Bone marrow (tissue), 2 donors: ENCODE measurements at places on chromosomes 12 and 14.

- no peak for DNase-seq
These were observed at the start of gene CCDC85C for GRCh38 chr14:99603471-99604277. Gene CCDC85C, minus strand, starts transcription at chr14:99604207. Its CDS starts 248 bp downstream, at chr14:99603959.

DNA sequence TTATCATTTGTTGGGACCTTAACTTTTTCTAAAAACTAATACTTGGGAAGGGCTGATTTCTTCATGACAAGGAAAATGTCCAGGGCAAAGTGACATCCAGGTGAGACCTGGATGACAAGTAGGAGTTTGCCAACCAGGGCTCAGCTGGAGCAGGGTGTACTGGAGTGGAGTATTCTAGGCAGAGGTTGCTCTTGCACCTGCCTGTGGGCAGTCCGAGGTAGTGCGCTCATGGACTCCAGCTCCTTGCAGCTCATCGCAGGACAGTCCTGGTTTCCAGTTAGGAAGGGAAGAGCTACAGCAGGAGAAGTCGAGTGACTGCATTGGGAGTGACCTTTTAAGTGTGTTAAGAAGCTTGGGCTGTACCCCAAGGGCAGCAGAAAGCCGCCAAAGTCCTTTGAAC is 175.9 kb downstream of the PELI2 start:
- DNase-seq = no peak

DNA sequence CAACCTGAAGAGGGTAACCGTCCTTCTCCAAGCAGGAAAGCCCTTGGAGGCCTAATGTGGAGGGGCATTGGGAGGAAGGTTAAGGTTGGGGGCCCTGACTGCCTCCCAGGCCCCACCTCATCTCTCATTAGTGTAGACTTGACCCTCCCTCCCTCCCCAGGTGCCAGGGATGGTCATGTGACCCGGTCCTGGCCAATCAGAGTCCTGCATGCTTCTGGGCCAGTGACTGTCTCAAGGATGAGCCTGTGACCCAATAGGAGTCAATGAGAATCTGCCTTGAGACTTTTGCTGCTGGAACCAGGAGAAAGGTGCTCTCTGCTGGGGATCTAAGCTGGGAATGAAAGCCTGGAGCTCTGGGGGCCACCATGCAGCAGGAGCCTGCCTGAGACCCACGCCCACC is 70.8 kb downstream of the NCOR2 start:
- no peak for DNase-seq

DNA sequence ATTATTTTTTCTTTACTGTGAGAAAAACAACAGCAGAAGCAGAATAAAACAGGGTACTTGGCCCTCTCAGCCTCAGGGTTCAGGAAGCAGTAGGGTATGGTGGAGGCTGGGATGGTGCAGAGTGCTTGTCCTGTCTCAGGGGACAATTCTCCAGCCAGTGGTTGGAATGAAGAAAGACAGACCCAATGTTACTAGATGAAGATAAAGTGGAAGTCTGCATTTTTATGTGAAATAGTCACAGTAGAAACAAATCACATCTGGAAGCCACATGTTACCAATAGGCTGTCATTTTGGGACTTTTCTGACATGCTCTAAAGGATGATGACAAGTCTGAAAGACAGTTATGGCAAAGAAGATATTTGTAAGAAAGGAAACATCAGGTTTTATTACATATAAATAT is 32.3 kb downstream of the PROX2 start:
- DNase-seq = no peak

GRCh38 chr12:118541934-118542333 is 165.6 kb downstream of the SUDS3 start:
- DNase-seq = no peak

DNA sequence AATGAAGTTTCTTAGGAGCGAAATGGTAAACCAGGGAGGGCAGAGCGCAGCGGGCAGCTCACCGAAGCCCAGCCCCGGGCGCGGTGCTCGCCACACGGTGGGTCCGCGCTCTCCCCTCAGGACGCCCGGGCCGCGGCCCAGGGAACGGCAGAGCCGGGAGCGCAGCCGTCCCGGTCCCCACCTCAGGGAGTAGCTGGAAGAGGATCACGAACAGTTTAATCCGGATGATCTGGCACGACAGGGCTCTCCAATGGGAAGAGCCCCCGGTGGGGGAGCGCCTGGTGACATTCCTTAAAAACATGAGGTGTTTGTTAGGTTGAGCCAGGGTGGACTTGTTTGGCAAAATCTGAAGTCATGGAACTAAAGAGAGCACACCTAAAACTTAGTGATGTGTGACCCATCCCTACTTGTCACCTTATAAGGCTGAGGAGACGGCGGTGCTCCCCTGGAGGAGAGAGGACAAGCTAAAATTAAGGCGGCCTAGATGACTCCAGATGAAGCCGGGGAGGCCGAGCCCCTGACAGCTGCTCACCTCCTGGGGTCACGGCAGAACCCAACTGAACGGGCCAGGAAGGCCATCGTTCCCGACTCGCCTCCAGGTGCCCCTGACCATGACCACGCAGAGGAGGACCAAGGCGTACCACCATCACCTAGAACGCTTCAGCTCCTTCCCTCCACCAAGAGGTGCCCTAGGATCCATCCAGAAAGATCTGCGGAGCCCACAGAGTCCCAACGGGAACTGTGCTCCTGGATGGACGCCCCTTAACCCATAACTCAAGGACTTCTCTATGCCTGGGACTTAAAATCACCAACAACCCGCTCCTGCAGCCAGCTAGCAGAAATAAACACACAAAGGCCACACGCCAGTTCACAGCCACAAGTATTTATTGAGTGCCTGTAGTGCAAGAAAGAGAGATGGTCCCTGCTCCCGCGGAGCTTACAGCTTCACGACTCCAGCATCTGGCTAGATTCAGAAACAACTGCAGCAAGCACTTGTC is 866 bp upstream of the PITPNM2 start:
- no peak for DNase-seq

- DNase-seq = no peak
These were observed 182.7 kb downstream of the KICS2 start for GRCh38 chr12:64039281-64039871.

DNA sequence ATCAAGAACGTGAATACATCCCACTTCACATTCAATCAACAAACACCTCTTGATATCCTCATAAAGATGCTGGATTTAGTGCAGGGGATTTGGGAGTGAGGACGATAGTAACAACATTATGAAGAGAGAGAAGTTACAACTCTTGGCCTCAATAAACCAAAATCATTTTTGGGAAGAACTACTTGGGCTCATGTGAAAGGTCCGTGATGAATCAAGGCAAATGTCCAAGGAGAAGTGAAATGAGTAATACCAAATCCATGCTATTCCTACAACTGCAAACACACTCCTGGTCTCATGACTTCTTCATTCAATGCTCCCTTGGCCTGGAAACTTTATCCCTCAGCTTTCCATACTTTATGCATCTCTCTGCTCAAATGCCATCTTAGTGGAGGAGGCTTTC is 162.0 kb upstream of the LMNTD1 start:
- no peak for DNase-seq

DNA sequence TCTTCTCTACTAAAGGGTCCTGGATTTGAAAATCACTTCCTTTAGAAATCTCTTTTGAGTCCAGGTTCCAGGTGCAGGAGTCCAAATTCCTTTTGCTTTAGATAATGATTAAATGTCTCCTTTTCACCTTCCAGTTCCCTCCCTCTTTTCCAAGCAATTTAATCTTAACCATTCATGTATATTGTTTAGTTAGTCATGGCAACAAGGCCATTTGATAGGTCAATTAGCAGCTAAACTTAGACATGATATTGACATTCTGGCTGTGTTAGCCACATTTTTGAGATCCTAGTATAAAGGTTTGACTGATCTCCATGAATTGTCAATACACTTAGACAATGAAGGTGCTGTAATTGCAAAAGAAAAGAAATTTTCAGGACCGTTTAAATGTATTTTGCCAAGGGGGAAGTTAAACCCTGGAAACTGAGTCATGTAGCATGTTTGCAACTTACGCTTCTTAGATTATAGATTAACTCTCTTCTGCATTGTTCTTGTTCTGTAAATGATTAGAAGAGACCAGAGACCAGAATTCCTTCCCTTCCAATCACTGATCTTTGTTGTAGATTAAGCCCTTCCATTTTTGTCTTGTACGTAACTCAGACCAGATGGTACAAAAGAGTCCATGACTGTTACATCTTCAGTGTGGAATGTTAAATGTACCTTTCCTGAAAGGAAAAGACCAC is 12.4 kb upstream of the C12orf75 start:
- DNase-seq = no peak

DNA sequence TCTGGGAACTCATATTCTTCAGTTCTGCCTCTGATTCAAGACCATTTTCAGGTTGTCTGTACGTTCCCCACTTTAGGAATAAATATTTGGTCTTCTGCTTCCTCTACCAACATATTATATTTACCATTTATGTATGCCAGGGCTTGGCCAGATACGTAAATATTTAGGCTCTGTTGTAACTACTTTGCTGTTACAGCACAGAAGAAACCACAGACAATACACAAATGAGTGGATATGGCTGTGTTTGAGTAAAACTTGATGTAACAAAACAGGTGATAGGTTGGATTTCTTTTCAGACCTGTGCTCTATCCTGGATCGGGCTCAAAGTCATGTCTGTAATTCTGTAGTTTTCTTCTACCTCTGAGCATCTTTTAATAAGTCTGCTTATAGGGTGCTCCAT is 37.5 kb downstream of the RAP1B start:
- no peak for DNase-seq

DNA sequence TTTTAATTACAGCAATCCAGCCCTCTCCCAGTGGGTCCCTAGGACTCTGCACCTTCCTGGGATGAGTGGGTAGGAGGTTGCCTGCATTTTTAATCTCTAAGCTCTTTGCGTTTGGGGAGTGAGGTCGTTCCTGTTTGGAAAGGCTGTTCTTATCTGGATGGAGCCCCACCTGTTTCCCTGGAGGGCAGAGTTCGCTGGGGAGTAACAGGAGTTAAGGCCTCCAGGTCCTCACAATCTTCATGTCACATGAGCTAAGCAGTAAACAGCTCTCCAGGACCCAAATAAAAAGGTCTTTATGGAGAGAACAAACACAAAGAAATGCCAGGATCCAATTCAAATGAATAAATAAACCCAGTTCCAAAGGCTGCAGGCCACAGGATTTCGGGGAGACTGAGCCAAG is 56.0 kb upstream of the RFLNA start:
- DNase-seq = no peak

GRCh38 chr14:83419420-83419819 is 1885.8 kb upstream of the SEL1L start:
- no peak for DNase-seq
